ENCODE measurements at places on chromosomes 4 and X.

DNA sequence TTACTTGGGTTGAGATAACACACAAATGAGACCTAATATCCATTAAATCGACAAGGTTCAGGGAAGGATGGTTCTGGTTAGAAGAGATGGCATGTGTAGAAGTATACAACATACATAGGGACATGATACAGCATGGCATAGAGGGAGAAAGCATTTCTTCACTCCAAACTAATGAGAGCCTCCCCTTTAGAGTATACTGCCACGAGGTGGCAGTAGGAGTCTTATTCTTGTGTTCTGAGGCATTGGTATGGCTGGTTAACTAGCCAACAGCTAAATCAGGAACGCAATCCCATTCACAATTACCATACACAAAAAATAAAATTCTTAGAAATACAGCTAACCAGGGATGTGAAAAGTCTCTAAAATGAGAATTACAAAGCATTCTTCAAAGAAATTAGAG, 29.1 kb upstream of the TRO start:
- DNase-seq, result peak; percentile 18

DNA sequence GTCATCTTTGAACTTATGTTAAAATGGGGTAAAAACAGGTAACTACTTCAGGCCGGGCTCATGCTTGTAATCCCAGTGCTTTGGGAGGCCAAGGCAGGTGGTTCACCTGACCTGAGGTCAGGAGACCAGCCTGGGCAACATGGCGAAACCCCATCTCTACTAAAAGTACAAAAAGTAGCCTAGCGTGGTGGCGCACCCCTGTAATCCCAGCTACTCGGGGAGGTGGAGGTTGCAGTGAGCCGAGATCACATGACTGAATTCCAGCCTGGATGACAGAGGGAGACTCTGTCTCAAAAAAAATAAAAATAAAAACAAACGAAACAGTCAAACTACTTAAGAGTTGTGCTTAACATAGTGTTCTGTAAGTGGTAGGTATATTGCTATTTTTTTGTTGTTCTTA, 2.5 kb downstream of the DDX3X start:
- DNase-seq, result no peak

- peak; percentile 31 for DNase-seq
Observed at GRCh38 chrX:41923978-41924683, 777 bp upstream of the CASK start.

- DNase-seq, result no peak
Observed at GRCh38 chrX:107610667-107611066, 17.6 kb upstream of the PRPS1 start.

DNA sequence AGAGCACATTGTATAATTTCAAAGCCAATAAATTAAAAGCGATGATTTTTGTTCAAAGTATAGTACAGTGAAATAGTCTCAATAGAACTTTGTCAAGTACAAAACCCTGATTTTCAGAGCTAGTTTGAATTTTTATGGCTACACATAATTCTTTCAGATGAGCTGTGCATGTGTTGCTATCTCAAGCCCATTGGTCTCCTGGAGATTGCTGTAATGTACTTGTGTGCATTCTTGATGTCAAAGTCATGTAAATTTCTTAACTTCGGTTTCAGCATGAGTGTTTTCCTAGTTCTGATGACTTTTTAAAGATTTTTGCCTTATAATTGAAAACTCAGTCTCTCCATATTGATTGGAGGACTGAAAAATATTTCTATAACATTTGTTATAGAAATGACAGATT, 200.8 kb downstream of the CEP135 start:
- DNase-seq, result peak; percentile 1

GRCh38 chr4:82138374-82138773, 235.4 kb downstream of the HNRNPD start:
- DNase-seq, result peak; percentile 28

- peak; percentile 58 for DNase-seq
Observed at GRCh38 chrX:22300130-22300529, 27.4 kb downstream of the CBLL2 start.

GRCh38 chr4:127240764-127241105, 392.0 kb upstream of the INTU start:
- no peak for DNase-seq

Data from EL (cell line).